ENCODE measurements at places on chromosomes 5 and 9.

GRCh38 chr5:159333545-159333925, 3.2 kb upstream of the IL12B start:
- DNase-seq, result no peak

GRCh38 chr5:56580864-56581263, 234.5 kb upstream of the MAP3K1 start:
- DNase-seq, result no peak

GRCh38 chr5:102865510-102866236, 110.6 kb downstream of the PAM start:
- DNase-seq, result peak; percentile 17

GRCh38 chr5:58294598-58295305, 165.1 kb downstream of the PLK2 start:
- DNase-seq, result no peak

DNA sequence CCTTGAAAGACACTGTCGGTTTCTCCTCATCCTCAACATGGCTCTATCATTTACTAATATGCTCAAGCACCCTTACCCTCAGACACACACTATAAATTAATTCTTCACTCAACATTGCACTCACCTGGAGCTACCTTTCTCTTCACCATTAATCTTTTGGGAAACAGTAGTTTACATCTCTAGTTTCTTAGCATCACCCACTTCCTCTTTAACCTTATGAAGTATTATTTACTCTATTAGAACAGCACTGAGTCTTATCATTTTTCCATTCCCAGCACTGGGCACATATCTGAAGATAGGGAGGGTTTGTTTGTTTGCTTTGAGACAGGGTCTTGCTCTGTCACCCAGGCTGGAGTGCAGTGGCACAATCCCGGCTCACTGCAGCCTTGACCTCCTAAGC, 213.5 kb downstream of the SMARCA2 start:
- DNase-seq, result no peak

- no peak for DNase-seq
Observed at GRCh38 chr5:115892021-115892420, 50.3 kb downstream of the AP3S1 start.

GRCh38 chr9:5893134-5893505, 2.4 kb downstream of the MLANA start:
- no peak for DNase-seq

GRCh38 chr9:27581826-27582225, 8.5 kb upstream of the C9orf72 start:
- no peak for DNase-seq

DNA sequence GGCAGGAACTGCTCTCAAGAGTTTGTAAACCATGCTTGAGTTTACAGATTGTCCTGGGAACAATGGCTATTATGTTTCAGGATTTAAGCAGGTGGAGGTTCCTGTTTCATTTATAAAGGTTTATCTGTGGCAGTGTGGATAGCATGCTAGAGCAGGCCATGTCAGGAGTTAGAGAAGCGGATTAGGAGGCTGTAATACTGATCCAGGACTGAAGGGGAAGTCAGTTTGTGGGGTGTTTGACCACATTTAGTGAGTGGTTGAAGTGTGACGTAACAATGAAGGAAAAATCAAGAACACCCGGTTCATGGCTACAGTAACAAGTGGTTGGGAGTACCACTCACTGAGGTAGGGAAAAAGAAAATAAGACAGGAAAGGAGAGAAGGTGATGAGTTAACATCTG, 299.0 kb downstream of the TLR4 start:
- no peak for DNase-seq

- no peak for DNase-seq
Observed at GRCh38 chr5:113510836-113511451, 2.5 kb upstream of the YTHDC2 start.

DNA sequence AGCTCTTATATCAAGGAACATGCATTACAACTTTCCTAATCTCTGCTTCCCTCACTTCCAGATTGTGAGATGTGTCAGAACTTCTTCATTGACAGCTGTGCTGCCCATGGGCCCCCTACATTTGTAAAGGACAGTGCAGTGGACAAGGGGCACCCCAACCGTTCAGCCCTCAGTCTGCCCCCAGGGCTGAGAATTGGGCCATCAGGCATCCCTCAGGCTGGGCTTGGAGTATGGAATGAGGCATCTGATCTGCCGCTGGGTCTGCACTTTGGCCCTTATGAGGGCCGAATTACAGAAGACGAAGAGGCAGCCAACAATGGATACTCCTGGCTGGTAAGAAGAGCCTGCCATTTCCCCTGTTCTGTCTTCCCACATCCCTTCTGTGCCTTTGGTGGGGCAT, 15.1 kb downstream of the PRDM9 start:
- no peak for DNase-seq

DNA sequence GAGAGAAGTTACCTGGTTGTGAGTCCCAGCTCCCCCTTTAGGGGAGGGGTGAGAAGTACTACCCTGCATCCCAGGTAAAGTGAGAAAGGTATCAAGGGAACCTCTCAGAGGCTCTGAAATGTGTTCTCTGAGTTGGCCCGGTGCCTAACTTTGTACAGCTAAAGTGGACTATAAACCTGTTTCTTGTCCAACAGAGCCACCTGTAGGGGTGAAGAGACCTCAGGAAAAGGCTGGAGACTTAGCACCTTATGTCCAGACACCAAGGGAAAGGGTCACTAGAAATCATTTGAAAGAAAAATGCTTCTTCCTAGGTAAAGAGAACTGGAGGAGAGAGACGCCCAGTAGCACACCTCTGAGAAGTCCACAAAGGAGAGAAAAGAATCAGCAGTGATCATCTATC, 108.3 kb upstream of the KIF2A start:
- DNase-seq, result no peak

DNA sequence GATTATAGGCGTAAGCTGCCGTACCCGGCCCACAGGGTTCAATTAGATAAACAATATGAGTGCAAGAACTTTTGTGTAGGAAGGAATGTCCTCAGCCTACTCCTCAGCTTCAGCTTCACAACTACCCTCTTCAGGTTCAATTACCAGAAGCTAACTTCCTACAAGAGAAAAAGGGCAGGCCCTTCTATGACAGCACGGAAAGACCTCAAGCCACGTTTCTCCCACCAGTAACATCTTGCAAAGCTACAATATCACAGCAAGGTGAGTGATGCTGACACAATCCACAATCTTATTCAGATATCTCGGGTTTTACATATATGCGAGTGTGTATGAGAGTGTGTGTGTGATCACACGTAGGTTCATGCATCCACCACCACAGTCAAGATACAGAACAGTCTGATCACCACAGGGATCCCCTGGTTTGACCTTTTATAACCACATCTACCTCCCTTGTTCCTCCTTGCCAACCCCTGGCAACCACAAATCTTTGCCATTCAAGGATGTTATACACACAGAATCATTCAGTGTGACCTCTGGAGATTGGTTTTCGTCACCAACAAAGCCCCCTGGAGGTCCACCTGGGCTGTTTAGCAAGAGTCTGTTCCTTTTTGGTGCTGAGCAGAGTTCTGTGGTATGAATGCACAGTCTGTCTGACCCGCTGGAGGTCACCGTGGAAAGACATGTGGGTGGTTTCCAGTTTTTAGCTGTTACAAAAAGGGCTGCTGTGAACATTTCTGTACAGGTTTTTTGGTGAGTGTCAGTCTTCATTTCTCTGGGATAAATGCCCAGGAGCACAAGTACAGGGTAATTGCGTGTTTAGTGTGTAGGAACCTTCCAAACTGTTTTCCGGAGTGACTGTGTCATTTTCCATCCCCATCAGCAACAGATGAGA, 38.2 kb downstream of the IPPK start:
- no peak for DNase-seq

DNA sequence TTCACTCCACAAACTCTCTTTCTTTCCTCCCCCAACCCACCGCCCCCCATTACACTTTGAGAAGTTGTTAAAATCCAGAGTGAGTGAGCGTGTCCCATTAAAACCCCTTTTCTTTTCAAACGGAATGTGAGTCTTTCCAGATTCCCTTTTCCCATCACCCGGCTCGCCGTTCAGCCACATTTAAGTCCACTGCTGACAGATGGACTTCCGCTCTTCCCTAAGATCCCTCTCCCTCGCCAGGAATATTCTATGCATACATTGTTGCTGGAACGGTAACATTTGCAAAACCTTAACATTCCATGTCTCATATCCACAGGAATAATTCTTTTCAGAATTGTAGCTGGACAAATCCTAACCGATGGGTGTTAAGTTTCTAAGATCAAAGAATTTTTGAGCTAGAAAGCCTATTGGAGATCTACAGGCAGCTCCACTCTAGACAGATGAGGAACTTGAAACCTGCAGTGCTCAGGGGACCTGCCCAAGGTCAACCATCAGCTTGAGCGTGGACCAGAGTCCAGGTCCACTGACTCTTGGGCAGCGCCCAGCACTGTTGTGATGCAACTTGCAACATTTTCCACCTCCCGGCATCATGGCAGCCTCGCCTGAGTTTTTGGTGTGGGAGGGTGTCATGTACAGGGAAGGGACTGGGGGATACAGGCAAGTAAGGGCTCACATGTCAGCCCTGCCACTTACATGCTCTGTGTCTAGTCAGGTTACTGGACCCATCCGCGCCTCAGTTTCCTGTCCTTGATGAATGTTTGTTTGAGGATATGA, 500.1 kb downstream of the CCDC171 start:
- no peak for DNase-seq

GRCh38 chr5:4370218-4370617, 769.9 kb upstream of the ADAMTS16 start:
- DNase-seq, result no peak

GRCh38 chr5:87400305-87400899, 12.3 kb downstream of the CCNH start:
- DNase-seq, result no peak

- no peak for DNase-seq
Observed at GRCh38 chr5:179130101-179130681, 70.0 kb downstream of the ZNF354C start.

DNA sequence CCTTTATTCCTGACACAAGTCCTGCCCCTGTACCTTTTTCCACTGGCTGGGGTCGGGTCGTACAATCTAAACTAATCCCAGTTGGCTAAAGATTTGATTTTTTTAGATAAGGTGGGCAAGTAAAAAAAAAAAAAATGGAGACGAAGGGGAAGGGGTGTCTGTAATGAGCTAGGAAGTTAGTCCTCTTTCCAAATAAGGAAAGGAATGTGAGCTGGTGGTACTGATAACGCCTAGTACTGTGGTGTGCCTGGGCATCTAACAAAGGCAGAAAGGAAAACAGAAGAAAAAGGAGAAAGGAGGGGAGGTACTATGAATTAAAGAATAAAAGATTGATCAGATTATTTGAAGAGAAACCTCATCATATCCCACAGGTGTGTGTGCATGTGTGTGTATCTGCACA, 21.3 kb downstream of the PRDM9 start:
- DNase-seq, result no peak

DNA sequence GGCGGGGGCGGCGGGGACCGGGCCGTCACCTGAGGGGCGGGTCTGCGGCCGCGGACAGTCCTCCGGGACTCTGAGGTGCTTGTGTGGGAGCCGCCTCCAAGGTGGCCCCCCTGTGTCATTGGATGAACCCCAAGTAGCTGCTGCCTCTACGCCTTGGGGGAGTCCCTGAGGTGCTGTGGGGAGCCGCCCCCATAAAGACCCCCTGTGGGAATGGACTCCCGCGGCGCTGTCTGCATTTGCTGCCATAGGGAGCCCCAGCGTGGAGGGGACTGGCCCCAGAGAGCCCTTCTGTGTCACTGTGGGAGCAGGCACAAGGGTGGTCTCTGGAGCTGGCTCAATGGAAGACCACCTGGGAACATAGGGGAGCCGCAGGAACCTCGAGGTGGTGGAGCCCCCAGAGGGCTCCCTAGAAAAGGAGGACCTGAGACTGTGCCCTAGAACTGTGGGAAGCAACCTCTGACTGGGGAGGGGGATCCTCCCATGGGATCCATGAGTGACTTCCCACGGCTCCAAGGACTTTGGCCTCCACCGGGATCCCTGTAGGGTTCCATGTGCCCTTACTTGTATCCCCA, 412 bp downstream of the PHF24 start:
- DNase-seq, result no peak

DNA sequence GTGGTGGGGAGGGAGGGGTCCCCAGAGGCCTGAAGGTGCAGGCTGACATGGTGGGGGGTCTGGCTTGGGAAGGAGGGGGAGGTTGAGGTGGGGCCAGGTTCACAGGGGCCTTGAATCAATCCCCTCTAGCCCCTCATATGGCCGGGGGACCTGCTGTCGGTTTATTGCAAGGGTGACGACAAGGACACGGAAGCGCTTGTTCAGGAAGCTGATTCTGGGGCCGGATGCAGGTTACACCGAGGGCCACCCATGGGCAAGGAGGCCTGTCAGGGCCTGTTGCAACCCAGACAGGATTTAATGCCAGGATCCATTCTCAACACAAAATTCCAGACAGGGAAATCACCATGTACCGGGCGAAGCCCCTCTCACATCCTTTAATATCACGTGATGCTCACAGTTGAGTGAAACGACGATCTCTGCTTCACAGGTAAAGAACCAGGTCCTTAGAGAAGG, 41.6 kb upstream of the SYNPO start:
- no peak for DNase-seq

DNA sequence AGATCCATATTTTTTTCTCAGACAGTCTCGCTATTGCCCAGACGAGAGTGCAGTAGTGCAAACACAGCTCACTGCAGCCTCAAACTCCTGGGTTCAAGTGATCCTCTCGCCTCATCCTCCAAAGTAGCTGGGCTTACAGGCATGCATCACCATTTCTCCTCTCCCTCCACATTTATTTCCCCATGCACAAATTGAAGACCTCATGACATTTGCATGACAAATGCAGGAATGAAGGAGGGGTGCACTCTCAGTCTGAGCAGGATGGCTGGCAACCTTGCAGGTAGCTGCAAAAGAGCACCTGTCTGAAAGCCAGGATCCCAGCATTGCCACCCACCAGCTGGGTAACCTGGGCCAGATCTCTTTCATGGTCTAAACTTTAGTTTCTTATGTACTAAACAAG, 111.2 kb downstream of the SH3TC2 start:
- DNase-seq, result no peak

DNA sequence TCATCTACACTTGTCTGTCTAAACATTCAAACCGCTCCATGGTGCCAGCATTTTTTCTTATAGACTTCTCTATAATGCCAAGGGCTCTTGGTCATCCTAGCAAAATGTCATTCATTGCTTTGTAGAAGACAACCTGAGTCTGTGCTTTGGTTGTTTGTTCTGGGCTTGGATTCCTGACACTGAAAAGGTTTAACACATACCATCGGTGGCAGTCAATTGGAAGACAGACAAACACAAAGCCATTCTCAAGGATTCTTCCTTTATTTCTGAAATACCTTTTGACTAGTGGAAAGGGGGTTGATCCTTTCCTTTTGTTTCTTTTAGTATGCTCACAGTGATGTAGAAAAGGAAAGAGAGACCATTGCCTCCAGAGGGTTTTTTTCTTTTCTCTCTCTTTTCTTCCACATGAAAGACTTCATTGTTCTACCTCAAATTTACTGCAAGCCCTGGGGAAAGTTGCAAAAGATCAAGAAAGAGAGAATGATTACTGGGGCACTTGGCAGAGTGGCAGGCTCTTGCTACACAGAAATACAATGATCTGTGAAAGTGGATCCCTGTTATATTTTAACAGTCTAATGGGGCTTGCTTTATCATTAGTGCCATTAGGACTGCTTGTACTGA, 66.4 kb upstream of the TMC1 start:
- no peak for DNase-seq
